Activated naive CD4-positive, alpha-beta T cell treated with anti-CD3 and anti-CD28 coated beads, Interleukin-2, amount 10 ng/mL, durations not matched to agents 7 days and 5 days (primary cell): ENCODE measurements at places on chromosomes 1 and 21.

DNA sequence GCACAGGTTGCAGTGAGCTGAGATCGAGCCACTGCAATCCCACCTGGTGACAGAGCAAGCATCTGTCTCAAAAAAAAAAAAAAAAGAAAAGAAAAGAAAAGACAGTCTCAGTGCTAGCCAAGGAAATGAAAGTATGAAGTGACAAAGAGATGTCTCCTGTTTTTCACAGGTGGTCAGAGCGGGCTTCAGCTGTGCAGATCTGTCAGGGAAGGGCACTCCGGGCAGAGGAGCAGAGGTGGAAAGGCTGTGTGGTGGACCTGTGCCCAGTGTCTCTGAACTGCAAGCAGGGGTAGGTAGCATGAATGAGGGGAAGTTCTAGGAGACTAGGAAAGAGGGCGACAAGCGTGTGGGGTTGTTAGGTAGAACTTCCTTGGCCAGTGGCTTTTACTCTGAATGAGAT lies 67.5 kb downstream of the CD247 start:
- peak; percentile 45 for DNase-seq

DNA sequence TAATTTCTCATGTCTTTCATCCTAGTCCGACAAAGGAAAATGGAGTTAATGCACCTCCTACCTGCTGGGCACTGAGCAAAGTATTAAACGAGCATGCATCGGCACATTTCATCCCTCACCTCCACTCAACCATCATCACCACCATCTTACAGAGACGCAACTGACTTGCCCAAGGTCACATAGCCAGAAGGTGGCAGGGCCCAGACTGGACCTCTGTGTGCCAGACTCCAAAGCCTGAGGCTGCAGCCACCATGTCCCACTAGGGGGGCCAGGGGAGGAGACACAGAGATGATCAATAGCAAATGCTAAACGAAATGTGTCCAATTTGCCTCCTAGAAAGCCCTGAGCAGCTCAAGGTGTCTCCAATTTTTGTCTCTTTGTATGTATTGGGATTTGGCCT lies 163.7 kb upstream of the EDN2 start:
- DNase-seq = no peak

DNA sequence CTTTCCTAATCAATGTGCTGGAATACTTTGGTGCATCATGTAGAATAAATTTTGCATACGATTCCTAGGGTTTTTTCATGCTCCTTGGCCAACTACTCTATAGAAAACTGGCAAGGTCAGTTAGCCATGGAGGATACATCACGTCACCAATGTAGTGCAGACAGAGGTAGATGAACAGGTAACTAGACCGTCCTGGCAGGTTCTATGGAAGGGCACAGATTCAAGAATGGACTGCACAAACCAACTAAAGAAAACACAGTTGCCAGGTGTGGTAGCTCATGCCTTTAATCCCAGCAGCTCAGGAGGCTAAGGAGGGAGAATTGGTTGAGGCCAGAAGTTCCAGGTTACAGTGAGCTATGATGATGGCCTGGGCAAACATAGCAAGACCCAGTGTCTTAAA lies 9.9 kb downstream of the MTF1 start:
- no peak for DNase-seq

DNA sequence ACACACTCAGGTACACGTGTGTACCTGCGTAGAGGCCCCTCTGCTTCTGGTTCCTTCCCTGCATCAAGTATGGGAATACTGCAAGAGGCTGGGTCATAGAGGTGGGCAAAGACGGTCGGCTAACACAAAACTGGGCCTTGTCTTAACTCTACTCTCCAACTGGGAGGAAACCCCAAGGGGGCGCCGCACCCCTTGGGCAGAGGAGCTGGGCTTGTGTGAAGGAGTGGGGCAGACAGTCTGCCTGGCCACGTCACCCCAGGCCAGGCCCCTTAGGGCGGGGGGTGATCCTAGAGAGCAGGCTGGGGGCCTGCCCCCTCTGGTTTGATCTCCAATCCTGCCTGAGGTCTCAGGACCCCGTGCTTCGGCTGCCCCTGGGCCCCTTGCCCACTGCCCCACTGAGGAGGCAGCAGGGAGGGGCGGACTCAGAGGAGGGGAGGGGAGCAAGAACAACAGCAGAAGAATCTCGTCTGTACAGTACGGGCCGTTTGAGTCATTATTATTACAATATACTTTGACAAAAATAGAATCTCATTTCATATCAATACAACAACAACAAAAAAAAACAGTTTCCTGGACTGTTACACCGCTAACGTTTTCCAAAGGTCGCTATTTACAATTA lies 34.7 kb downstream of the MEF2D start:
- DNase-seq = no peak

DNA sequence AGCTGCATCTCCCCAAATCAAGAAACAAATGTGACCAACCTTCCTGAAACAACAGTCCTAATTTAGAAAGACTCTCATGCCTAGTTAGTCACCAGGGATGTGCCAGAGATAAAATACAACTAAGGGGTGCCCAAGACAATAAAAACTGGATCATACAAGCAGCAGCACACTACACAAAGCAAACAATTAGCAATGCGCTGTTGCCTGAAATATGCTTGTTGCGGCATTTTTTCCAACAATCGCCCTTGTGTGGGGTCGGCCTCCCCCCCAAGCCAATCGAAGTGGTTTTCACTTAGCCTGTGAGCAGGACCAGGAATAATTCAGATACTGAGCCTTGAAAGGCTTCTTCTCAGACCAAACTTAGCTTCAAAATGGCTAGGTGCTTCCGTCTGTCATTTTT lies 1.4 kb upstream of the STMN1 start:
- no peak for DNase-seq

DNA sequence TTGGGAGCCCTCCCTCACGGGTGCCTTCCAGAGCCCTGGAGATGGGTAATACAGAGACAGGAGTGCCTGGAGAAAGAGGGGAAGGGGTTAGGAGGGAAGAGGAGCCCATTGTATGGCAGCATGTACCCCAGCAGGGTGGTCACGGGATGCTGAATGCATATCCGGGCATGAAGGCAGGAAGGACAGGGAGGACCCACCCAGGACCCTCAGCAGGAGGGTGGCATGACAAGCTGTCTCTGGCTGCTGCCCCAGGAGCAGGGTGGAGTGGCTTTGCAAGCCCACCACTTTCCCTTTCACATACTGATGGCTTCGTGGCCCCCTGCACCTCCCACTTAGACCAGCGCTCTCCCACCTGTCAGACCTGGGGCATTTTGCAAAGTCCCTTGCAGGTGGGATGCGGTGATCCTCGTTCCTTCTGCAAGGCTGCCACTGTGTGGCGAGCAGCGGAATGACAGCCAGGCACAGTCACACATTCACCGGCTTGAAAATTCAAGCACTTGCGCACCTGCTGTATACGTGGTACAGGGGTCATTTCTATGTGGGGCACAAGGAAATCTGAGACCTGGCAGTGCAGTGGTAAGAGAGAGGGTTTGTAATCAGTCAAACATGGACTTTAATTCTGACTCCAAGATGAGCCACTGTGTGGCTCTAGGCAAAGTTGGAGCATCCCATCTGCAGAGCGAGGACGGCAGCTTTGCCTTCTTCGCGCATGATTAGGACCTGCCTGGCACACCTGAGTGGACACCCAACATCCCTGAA lies 53.2 kb upstream of the TMEM51 start:
- DNase-seq = peak; percentile 69

DNA sequence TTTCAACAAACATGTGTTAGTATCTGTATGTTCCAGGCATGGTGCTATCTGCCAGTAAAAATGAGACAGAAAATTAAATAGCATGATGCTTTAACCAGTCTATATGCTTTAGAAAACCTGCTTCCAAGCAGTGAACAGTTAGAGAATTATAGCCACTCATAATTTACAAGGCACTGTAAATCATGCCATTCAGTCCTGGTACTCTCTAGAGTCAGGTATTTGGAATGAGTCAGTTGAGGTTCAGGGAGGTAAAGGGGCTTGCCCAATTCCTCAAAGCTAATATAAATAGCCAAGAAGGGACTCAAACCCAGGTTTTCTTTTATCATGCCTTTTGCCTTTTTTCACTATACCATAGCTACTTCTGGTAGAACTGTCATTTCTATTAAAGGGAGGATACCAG lies 184.4 kb downstream of the NFIA start:
- DNase-seq = no peak

DNA sequence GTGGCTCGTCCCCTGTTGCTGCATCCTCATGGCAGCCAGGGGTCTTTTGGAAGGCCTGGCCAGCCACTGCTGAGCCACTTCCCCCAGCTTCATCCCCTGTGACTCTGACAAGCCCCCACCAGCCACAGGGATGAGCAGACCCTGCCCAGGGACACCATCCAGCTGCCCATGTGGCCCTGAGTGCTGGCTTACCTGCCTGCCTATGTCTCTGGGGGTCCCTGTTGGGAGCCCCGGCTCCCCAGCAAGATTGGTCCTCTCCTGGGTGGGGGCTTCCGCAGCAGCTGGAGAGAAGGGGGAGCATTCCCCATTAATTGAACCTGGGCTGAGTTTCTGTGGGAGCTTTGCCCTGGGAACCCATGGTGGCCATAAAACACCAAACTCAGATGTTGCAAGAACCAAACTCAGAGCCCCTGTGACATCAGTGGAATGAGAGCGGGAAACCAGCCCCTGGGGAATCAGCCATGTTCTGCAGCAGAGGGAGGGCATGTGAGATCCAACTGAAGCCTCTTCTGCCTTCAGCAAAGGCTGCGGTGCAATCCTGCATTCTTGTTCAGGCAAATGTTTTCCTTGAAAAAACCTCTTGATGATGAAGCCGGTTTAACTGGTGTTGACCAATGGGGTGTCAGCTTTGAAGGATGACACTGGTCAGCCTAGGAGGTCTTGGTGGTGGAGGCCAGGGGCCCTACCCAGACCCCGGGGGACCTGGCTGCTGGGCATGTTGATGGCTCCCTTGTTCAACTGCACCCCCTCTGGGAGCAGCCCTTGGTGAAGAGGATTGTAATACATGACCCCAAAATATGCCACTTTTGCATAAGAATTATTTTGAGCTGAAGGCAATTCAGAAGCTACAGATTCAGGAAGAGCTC lies 28.3 kb upstream of the COL18A1 start:
- DNase-seq = no peak

DNA sequence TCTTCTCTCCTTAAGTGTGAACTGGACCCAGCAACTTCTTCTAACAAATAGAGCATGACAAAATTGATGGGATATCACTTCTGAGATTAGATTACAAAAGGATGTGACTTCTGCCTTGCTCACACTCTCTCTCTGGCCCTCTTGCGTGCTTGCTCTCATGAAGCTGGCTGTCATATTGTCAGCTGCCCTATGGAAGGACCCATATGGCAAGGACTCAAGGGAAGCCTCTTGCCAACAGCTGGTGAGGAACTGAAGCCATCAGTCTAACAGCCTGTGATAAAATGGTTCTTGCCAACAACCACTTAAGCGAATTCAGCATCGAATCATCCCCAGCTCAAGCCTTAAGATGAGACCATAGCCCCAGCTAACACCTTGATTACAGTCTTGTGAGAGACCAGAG lies 4.8 kb upstream of the TLR5 start:
- DNase-seq = no peak

- no peak for DNase-seq
Observed at GRCh38 chr1:20601129-20601825, 12.4 kb downstream of the CDA start.

- no peak for DNase-seq
Observed at GRCh38 chr21:24832961-24833360, 774.3 kb downstream of the MRPL39 start.

DNA sequence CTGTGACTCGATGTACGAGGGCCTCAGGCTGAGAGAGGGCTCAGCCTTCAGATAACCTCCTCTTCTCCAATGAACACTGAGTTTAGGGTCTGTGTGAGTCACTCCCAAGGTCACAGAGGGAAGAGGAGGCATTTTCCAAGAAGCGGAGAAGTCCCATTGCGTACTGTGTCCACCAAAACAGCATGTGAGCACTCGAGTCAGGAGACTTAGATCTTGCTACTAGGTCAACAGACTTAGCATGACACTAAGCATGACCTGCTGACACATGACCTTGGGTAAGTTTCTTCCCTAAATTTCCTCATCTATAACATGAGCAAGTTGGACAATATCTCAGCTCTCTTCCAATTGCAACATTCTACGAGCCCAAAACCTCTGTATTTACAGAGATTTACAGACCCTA lies 68.0 kb downstream of the PLPP3 start:
- no peak for DNase-seq

GRCh38 chr21:16460936-16461335 lies 731.2 kb downstream of the USP25 start:
- DNase-seq = no peak

GRCh38 chr21:38241029-38241740 lies 15.6 kb upstream of the KCNJ15 start:
- DNase-seq = no peak

DNA sequence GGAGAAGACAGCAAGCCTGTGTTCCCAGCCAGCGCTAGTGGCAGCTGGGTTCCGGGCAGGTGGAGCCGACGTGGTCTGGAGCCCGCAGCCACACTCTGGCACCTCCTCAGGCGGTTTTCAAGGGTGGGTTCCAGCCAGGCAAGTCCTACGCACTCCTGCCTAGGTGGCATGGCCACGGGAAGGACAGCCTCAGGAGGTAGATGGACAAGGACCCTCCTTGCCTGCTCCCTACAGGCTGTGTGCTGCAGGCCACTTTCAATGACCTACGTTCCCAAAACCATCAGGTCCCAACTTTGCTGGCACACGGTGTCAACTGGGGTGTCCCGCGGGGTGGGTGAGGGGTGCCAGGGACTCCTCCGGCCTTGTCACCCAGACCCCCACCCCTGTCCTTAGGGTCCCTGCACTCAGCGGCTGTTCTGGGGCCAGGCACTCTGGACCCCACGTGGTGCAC lies 6.7 kb upstream of the PTGER3 start:
- no peak for DNase-seq

GRCh38 chr1:79617777-79618176 lies 611.2 kb upstream of the ADGRL4 start:
- DNase-seq = no peak

DNA sequence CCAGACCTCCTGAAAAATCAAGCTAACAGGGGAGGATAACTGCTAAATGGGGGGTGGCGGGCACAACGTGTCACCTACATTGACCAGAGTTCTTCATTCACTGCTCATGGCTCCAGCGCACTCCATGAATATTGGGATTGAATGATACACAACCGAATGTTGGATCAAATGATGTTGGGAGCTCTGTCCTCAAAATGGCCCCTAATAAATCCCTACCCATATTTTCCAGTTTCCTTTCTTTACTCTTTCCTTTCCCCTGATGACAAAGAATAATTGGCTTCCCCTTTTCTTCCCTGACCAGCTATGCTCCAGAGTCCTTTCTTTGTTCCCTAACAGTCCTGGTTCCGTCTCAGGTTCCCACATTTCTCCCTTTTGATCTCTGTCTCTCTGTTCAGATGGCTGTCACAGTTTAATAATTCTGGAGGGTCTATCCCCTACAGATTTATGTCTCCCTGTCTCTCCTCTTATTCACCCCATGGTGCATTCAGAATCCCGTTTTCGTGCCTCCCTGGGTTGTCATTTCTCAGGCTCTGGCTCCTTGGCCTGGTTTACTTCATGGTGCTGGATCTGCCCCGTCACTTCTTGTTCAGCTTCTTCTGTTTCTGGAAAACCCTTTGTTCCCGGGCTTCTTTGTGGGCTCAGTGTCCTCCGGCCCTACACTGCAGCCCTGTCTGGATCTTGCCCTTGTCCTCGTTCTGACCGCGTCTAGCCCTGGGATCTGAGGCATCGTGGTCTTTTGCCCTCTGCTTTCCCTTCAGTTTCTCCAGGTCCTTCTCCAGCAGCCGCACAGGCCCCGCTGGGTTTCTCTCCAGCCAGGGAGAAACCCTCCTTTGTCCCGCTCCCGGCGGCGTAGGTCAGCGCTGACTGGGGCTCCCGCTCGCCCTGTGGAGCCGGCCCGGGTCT lies 78.3 kb downstream of the NDUFS5 start:
- no peak for DNase-seq

- DNase-seq = no peak
Observed at GRCh38 chr1:112431038-112431437, 35.0 kb downstream of the CTTNBP2NL start.
